COR-L47 (cell line): ENCODE measurements at places on chromosomes 4 and X.

GRCh38 chrX:21438792-21439191 is 64.6 kb downstream of the CNKSR2 start:
- no peak for DNase-seq

DNA sequence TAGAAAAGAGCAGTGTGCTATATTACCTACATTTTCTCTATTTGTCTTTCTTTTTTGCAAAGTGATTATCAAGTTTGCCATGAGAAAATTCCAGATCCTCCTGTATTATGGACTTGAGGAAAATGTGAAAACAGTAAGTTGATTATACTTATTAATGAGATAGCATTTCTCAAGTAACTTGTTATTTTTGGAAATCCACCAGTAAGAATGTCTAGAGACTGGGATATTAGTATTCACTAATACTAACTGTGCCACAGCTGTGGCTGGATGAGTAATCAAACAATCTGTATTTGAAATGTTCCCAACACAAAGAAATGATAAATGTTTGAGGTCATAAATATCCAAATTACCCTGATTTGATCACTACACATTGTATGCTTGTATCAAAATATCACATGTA is 147.0 kb upstream of the CTSO start:
- DNase-seq = no peak

DNA sequence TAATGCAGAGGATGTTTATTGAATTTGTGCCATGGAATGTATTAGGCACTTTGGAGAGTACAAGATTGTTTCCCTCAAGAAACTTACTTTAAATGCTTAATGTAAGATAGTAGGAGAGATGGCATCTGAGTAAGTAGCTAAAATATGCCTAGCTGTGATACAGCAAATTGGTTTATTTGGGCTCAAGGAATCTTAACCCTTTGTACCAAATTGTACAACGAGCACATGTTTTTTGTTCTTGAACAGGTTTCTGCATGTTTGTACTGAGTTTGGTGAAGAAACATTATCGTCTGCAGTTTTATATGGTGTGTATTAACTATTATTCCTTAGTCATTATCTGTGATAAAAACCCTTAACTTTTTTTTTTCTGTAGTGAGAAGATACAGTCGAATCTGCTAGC is 48.6 kb downstream of the CDS1 start:
- DNase-seq = no peak

- DNase-seq = no peak
Observed at GRCh38 chrX:2928583-2929434, at the start of gene ARSD. TSS of gene ARSD (minus strand) at chrX:2929339. CDS start at chrX:2929275, 64 bp downstream.

DNA sequence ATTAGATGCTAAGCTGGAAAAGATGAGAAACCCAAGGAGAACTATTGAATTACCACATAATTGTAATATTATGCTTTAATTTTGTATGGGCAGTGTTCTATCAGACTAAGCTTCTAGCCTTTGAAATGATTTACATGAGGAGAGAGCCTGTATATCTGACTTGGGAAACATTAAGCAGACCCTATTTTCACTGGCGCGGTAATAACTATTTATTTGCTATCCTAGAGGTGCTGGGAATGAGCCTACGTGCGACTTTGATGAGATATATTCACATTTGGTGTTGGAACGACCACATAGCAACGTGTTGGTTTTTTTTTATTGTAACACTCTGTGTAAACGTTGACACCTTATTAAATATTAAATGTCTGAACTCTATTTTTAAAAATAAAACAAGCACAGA is 80.5 kb downstream of the CLCN4 start:
- DNase-seq = no peak

DNA sequence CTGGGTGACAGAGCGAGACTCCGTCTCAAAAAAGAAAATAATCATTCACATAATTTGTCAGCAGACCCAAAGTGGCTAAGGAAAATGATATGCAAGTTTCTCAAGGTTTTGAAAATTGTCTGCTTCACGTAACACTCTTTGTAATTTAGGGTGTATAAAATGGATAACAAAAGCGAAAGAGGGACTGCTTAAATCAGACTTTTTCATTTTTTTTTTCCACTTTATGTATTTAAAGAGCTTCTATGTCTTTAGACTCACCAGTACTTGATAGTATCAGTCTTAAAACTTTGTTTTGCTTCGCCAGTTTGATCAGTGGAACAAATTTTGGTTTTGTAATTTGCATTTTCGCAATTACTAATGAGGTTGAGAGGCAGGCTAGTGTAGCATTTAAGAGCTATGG is 34.6 kb downstream of the USP9X start:
- no peak for DNase-seq

GRCh38 chr4:183241322-183241640 is 78.8 kb downstream of the CLDN22 start:
- no peak for DNase-seq

GRCh38 chr4:113781439-113782040 is 20.0 kb upstream of the CAMK2D start:
- peak; percentile 26 for DNase-seq

DNA sequence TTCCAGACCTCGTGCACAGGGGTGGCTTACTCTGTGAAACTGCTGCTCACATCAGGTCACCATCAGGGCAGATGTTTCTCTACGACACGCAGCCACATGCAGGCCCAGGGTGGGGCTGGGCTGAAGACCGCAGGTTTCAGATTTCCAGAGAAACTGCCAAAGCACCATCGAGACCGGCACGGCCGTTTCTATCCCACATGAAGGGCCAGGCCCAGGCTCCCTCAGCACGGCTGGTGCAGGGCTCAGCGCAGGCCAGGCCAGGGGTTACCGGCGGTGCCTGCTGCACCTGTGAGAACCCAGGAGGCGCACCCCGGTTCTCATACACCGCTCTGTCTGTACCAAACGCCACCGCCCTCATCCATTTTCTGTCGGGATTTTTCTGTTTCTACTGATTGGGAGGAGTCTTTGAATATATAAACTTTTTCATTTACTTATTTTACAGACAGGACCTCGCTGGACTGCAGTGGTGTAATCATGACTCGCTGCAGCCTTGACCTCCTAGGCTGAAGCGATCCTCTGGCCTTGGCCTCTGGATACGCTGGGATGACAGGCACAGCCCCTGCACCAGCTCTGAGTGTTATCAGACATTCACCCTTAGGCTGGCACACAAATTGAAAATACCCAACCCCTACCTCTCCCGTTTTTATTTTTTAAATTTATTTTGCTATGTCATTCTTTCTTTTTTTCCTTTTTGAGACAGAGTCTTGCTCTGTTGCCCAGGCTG is 17.1 kb downstream of the CTBP1 start:
- no peak for DNase-seq
